Omental fat pad (tissue), 4 donors: ENCODE measurements at places on chromosomes 7 and 10. TPM values are rescaled to one million over a fixed set of nuclear protein-coding genes. Genes with fewer than 3 reads are reported as not detected.

SPDYE2 gene
- not detected for total RNA-seq

HYAL4 gene
- total RNA-seq: not detected

TAS2R4 gene
- 0.88 TPM for total RNA-seq

PNLIPRP1 gene
- total RNA-seq: not detected

HOXA9 gene
- total RNA-seq: 0.19 TPM

PIK3AP1 gene
- total RNA-seq: 27.3 TPM

TLX1 gene
- total RNA-seq: not detected

PLEKHS1 gene
- not detected for total RNA-seq

TMEM225B gene
- 0.95 TPM for total RNA-seq

DNA sequence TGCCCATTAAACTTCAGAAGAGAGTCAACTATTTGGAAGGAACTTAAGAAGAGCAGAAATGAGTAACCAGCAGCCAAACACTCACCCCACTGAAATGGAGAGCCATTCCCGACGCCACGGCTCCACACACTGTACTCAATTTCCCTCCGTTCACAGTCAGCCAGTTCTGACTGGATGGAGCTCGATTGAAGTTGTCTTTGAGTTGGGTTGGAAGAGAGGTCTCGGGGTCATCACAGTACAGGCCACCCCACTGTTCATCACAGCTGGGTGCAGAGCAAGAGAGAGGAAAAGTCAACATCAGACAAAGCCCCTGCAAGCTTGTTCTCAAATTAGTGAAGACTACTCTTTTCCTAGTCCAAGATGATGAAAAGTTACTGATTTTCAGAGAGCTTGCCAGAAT, 75.9 kb upstream of the SLC26A5 start:
- no peak for DNase-seq

- DNase-seq: no peak
Measured at GRCh38 chr7:98830972-98831548, 38.8 kb downstream of the TMEM130 start.

DNA sequence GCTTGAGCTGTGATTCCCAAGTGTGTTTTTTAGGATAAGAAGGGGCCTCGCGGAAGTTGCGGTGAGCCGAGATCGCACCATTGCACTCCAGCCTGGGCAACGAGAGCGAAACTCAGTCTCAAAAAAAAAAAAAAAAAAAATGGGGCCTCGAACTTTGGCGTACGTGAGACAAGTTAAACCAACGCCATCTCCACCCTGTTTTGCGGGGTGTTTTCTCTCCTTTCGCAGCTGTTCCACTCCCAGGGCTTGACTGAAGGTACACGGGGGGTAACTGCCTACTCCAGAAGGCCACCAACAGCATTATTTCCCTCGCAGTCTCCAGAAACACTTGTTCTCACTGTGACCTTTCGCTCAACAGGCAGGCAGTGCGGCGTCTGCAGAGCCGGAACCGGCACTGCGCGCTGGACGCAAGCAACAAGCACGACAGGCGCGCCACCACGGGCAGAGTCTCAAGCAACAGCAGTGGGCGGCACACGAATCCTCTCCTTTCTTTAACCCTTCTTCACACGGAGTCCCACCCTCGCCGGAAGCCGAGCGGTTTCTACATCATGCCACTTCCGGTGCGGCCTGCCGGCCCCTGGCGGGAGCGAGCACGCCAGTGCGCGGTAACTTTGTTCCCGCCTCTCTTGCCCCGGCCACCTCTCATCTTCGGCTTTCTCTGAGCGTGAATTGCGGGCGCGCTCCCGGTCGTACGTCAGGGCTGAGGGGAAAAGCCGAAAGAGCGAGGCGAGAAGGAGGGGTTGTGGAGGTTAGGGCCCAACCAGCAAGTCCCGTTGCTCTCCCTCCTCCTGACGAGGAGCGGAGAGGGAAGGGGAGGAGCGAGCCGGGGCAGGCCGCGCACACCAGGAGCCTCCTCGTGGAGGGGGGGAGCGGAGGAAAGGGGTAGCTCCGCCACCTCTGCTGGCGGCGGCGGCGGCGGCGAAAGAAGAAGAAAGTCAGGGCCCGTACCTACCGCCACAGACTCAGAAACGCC, 814 bp upstream of the CDK13 start:
- peak; percentile 86 for DNase-seq

DNA sequence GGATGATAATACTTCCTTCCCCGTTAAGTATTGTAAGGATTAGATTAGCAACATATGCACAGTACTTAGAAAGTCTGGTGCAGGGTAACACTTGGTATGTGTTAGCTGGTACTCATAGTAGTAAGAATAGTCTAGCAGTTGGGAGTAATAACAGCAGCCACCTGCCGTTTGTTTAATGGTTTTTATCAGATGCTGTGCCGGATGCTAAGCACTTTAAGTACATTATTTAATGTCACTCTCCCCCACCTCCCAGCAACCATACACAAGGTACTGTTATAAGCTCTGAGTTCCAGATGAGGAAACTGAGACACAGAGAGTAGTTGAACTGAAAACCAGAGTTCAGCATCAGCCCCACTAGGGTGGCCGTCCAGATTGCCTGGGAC, 60.1 kb downstream of the ZMIZ1 start:
- no peak for DNase-seq

DNA sequence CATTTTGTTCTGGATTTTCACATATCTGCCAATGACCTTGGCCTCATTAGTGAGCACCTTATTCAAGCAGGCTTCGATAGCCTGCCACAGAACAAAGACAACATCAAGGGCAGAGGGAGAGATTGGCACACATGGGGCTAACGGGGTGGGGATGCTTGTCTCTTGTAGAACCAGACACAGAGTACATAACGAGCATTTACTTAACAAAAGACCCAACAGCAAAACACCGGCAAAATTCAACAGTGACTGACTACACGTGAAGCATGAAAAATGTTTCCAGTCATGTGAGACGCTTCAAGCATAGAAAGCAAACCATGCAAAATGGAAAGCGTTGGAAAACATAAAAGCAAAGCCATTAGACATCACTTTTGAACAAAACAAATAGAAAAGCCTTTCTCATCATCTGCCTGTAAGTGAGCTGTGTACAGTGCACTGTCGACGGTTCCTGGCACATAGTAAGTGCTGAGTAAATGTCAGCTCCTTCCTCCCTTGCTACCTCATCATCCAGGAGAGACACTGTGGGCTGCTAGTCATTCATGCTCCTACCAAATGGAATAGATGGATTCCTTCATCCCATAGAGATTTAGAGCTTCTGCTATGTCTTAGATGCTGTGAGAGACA, 134.4 kb upstream of the AGK start:
- no peak for DNase-seq

GRCh38 chr7:158329014-158329610, 258.5 kb downstream of the PTPRN2 start:
- DNase-seq: no peak

- no peak for DNase-seq
Measured at GRCh38 chr10:74825371-74826141, 844 bp upstream of the KAT6B start.

- no peak for DNase-seq
Measured at GRCh38 chr10:84613336-84614021, 285.1 kb downstream of the CCSER2 start.

DNA sequence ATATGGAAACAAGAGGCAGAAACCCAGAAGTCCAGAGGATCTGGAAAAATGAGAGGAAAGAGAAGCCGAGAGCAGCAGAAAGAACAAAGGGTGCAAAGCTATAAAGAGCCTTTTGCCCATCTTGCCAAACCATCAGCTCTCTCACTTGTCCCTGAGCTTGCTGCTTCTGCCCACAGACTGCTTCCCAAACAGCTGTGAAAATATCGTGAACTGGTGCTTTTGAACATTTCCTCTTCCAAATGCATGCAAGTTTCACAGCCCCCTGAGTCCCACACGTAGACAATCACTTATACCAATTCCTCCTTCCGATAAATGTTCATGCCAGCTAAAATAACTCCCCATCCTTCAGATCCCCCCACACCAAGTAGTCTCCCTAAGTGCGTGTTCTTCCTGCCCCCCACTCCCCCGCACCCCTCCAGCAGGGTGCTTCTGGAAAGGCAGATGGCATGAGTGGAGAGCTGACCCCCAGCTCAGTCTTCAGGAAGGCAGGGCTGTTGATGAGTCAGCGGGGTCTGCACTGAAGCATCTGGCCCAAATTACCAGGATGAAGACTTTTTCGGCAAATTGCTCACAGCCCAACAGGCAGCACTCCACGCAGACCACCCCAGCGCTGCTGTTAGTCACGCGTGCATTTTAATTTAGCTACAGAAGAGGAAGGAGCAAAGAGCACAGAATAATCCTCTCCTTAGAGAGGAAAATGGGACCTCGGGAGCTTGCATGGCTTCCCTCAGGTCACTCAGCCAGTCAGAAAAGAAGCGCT, 76.1 kb upstream of the KCNMA1 start:
- no peak for DNase-seq

DNA sequence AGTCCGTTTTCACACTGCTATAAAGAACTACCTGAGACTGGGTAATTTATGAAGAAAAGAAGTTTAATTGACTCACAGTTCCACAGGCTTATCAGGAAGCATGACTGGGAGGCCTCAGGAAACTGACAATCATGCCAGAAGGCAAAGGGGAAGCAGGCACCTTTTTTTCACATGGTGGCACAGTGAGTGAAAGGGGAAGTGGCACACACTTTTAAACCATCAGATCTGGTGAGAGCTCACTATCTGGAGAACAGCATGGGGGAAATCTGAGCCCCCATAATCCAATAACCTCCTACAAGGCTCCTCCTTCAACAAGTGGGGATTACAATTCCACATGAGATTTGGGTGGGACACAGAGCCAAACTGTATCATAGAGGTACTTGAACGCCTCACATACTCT, 30.0 kb downstream of the AGR3 start:
- DNase-seq: no peak

DNA sequence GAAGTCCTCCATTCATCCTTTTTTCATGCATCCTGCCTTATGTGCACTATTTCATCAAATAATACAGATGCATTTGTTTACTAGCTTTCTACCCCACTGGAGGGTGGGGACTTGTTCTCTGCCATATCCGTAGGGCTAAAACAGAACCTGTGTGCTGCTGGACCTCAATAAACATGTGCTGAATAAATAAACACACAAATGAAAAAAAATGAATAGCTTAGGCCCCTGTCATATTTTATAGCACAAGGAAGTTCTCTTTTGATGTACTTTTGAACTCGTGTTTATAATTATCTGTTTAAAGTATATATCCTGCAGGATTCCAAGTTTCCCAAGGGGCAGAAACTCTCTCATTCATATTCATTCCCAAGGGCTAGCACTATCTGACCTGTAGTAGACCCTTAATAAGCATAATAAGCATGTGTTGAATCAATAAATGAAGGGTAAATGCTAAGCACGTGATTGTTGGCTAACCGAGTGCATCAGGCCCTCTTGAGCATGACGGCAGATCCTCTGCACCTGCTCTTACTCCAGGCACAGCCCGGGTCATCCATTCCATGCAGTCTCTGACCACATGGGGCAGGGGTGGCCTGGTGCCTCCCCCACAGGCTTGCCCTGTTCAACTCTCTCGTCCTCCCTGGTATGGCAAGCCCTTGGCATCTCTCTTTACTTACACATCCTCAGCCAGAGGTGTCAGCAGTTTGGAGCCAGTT, 474.1 kb upstream of the ZMIZ1 start:
- no peak for DNase-seq

- DNase-seq: no peak
Measured at GRCh38 chr10:73581918-73582317, 9.2 kb downstream of the USP54 start.

- DNase-seq: no peak
Measured at GRCh38 chr10:132544744-132545658, 7.4 kb downstream of the INPP5A start.

DNA sequence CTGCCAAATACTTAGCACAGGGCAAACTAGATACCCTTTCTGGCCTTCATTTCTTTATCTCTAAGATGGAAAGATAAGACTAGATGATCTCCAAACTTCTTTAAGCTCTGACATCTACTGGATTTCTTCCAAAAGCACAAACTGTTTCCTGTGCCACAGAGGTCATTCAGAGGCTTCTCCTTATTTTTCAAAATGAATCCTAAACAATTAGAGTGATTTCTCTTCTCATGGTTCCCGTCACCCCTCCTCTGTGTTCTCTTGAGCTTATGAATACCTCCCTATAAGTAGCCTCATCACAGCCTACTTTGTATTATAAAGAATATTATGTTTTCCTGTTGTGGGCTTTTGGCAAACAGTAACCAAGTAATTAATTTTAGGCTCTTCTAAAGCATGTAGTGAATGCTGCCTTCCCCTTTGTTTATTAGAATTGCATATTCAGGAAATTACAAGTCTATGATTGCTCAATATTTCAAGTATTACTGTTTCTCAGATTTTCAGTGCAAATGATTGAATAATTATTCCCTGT, 179.5 kb downstream of the REEP3 start:
- DNase-seq: no peak

GRCh38 chr10:19367176-19367575, 318.6 kb downstream of the MALRD1 start:
- no peak for DNase-seq

DNA sequence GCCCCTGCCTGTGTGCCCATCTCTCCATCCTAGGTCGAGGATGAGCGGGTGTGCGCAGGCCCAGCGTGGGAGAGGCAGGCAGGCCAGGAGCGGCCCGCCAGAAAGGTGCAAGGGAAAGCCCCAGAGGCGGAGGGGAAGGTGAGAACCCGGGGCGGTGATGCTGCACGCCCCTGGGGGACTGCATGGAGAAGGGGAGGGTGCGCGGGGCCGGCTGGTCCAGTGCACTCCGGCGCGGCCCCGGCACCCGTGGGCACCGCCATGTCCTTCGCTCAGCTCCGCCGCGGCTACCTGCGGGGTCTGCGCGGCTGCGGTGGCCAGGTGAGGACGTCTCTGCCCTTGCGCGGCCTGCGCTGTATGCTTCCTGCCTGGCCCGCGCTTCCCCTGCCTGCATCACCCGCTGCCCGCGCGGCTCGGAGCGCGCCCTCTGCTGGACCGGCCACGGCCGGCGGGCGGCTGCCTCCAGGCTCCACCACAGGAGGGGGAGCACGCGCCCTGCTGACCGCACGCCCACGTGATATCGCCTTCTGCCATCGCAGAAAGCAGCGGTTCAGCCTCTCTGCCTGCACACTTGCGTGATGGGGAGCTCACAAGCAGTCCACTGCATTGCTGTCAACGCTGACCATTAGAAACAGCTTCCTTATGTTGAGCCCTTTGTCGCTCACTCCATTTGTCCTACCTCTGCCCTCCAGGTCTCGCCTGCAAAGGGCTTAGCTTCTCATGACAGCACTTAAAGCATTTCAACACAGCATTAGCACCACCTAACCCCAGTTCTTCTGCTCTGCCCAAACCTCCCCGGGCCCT, 73.9 kb downstream of the CXCL12 start:
- DNase-seq: peak; percentile 46

- DNase-seq: no peak
Measured at GRCh38 chr7:8130663-8131062, 131.3 kb downstream of the ICA1 start.

- no peak for DNase-seq
Measured at GRCh38 chr7:77702513-77702912, 6.3 kb downstream of the RSBN1L start.

DNA sequence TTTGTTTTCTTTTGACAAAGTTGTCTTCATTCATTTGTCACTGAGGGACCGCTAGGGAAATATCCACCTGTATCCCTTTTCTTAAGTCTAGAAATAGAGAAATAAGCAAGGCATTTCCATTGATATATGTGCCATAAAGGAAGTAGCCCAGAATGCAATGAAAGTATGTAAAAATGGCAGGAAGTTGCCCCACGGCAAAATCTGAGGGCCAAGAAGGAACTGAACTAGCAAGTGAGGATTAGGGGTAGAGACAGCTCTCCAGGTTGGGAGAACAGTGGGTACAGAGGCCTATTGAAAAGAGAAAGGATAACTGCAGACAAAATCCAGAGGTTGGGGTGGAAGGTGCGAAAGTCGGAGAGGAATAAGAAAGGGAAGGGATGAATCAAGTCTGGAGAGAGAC, 56.6 kb upstream of the TOMM7 start:
- DNase-seq: no peak

GRCh38 chr7:20661884-20662283, 46.4 kb downstream of the ABCB5 start:
- no peak for DNase-seq

- no peak for DNase-seq
Measured at GRCh38 chr7:105935250-105935649, 27.8 kb upstream of the CDHR3 start.
